ENCODE measurements at places on chromosomes 2 and 18. TPM values are rescaled to one million over a fixed set of nuclear protein-coding genes. Genes with fewer than 3 reads are reported as not detected.
A peak's percentile ranks its signal among the peaks of the same experiment; 100 is the strongest.

The LINC00305 gene
- not detected for total RNA-seq

The FOXI3 gene
- total RNA-seq, result not detected

The REG1B gene
- total RNA-seq, result 0.69 TPM

GRCh38 chr2:100692906-100693305, 127.0 kb upstream of the NPAS2 start:
- DNase-seq, result peak; percentile 35

GRCh38 chr2:199984755-199985154, 29.4 kb downstream of the MAIP1 start:
- no peak for DNase-seq

- no peak for DNase-seq
Measured at GRCh38 chr2:241666627-241667400, 19.8 kb downstream of the DTYMK start.

The TMEM17 gene
- total RNA-seq, result 1.5 TPM

The M1AP gene
- total RNA-seq, result not detected

- no peak for DNase-seq
Measured at GRCh38 chr2:220162320-220162719, 534.9 kb downstream of the SLC4A3 start.
